Mesothelial cell of epicardium (in vitro differentiated cells): ENCODE measurements at places on chromosomes 11 and 22.
A peak's percentile ranks its signal among the peaks of the same experiment; 100 is the strongest.

DNA sequence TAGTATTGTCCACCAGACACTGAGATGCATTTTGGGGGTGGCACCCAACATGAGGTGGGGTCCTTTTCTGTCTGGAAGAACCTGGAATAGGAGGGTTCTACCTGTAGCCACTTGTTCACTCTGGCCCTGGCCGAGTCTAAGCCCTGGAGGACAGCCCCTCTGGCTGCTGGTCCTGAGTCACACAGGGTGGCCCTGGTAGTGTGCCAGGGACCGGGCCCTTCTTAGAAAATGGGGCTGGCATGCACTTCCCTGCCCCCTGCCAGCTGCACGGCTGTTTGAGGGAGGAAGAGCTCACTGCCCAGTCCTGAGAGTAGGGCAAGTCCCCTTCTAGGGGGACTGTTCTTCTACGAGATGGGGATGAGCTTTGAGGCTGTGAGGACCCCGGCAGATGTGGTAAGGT, 2.2 kb downstream of the PLCB3 start:
- peak overlapping the region; percentile 1 for H3K27ac ChIP-seq
- no peak for DNase-seq
- peaks cover 2% of the 10 kb centered on the region for H3K36me3 ChIP-seq
- H3K4me3 ChIP-seq = peak overlapping the region; percentile 83
- H3K27me3 ChIP-seq = no peaks in the 10 kb centered on the region

DNA sequence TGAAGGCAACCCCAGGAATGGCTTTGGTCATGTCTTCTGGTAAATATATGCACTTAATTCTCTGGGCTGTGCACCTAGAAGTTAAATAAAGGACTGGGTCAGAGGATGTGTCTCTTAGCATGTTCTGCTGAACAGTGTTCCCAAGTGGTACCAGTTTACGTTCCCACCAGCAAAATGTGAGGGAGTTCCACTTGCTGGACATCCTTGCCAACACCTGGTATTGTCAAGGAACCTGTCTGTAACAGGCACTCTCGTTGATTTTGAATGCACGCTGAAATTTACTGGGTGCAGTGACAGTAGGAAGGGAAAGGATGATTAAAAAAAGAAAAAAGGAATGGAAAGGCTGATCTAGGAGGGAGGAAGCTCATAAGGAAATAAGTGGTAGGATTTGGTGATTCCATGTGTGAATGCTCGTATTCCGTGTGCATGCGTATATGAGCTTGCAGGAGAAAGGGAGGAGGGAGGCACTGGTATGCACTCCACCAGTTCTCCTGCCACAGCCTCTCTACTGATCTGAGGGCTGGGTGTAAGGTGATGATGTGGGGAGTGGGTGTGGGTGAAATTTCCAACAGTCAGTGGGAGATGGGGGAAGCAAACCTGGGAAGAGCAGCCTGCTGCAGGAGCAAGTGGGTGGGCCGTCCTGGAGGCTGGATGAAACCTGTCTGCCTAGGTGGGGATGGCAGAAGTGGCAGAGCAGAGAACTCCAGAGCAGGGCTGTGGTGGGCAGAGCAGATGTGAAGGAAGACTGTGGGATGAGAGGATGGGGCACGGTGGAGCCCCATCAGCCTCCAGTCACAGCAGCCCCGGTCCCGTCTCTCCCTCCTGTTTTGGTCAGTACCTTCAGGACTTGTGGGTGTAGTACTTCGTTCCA, 15.0 kb downstream of the MED15 start:
- peak overlapping the region; percentile 28 for H3K27ac ChIP-seq
- H3K27me3 ChIP-seq = no peaks in the 10 kb centered on the region
- H3K36me3 ChIP-seq = peaks cover 10% of the 10 kb centered on the region
- no peak for DNase-seq
- peaks cover 37% of the 10 kb centered on the region for H3K4me1 ChIP-seq
- no peak overlapping the region for H3K4me3 ChIP-seq

DNA sequence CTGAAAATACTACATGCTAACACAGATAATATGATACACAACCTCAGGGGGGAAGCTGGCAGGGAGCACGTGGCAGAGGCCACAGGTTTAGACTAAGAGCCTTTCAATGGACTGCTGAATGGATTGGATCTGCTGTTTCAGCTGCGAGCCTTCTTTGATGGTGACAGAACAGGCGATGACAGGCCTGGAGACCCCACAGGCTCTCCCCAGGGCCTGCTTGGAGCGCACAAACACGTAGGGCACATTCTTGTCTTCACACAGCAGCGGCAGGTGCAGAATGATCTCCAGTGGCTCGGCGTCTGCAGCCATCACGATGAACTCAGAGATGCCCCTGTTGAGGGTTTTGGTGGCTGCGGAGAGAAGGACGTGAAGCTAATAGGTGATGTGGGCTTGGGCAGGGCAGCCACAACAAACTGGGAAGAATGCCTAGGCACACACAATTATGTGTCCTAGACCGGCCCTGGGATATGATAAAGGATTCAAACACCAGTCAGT, 13.8 kb downstream of the SNU13 start:
- no peaks in the 10 kb centered on the region for H3K4me1 ChIP-seq
- H3K36me3 ChIP-seq = peaks cover 15% of the 10 kb centered on the region
- no peak overlapping the region for H3K4me3 ChIP-seq
- H3K27me3 ChIP-seq = no peaks in the 10 kb centered on the region
- no peak overlapping the region for H3K27ac ChIP-seq
- DNase-seq = no peak

GRCh38 chr11:3022300-3022967, 30.3 kb upstream of the NAP1L4 start:
- peaks cover 13% of the 10 kb centered on the region for H3K36me3 ChIP-seq
- no peak for DNase-seq
- no peaks in the 10 kb centered on the region for H3K27me3 ChIP-seq
- no peak overlapping the region for H3K27ac ChIP-seq
